NCI-H748 treated with DMSO at 0.1 percent for 48 hours (cell line): ENCODE measurements at places on chromosomes 1 and 21.
A peak's percentile ranks its signal among the peaks of the same experiment; 100 is the strongest.

DNA sequence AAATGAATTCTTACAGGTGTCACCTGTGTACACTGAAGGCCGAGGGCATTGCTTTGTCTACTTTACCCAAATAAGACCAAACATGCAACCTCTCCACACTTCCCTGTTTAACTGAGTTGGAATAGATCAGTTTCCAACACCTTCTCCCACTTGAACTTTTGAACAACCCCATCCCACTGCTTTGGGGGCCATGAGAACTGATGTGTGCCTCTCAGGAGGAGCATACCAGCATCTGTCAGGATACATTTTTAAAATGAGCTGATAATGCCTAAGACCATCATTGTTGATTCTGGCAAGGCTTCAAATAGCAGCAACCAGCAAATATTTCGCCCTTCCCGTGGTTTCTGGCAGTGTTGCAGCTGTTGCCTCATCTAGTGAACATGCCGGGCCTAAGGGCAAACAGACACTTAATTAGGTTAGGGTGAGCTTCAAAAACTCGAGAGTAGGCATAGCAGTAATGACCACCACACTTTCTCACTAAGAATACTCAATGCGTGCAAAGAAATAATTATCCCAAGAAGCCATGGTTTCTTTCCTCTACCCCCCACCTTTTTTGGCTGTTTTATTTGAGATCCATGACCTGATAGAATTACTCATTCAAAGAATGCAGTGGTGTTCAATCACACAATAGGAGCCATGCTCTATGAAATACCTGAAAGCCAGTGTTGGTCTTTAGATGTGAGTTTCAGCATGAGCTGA is 63.7 kb downstream of the MAP10 start:
- DNase-seq: no peak

DNA sequence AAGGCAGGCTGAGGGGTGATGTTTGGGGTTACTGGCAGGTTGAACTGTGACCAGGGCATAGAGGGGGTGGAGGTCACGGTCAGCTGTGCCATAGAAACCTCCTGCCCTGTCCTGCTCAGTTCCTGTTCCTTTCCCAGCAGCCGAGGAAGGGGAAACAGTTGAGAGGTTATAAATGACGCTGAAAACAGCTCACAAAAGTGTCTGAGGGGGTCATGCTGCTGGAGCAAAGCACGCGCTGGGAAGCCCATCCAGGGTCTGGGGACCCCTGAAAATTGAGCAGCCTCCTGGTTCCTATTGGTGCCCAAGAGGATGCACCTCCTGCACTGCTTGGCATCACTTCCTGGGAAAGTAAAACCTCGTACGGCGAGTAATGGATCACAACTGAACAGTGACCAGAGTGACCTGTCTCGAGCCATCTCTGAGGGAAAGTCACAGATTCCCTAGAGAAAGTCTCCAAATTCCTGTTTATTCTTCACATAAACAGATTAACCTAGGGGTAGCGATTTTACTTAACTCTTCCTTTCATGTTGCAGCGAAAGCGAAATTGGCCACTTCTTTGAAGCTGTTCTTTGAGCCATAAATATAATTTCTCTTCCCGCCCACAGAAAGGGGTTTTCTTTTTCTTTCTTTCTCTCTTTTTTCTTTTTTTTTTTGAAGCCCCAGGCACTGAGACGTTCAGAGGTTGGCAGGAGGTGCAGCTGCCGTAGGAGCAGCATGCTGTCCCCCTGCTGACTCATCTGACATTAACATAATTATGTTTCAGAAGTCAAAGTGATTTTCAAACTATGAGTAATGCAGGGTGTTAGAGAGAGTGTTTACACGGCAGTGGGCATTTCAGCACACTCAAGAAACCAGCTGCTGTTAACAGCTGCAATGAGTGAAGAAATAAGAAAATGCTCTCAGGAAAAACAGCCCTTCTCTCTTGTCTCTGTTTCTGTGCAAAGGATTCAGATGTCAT is 41.8 kb upstream of the ATF3 start:
- peak; percentile 42 for DNase-seq

GRCh38 chr1:42936309-42937078 is 22.2 kb downstream of the SLC2A1 start:
- no peak for DNase-seq

- no peak for DNase-seq
These were observed 114.3 kb upstream of the GRIK3 start for GRCh38 chr1:37148663-37149062.

DNA sequence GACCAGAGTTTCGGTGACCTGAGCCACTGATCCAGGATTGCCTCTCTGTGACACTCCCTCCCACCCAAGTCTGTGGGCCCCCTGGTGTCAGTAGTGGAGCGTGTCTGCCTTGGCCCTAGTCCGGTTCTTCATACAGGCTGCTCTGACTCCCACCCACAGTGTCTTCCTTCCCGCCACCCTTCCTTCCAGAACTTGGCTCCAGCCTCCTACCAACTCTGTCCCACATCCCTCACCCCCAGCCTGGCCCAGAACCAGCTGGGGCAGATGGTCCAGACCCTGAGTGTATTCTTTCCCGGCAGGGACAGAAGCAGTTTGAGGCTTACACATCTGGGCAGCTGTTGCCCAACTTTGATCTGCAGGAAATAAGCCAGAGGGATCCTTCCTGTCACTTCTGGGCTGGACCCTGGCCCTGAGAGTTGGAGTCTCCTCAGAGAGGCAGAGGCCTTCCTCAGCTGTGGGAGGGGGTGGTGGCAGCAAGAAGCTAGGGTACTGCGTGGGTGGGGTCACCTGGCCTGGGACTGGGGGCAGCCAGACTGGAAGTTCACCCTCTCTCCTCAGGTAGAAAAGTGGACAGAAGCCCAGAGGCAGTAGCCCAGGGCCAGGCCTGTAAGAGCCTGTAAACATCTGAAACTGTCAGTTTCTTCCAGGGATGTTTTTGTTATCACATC is 43.1 kb upstream of the EPS8L3 start:
- no peak for DNase-seq

- no peak for DNase-seq
These were observed 73.5 kb upstream of the RUNX3 start for GRCh38 chr1:25003457-25004190.

DNA sequence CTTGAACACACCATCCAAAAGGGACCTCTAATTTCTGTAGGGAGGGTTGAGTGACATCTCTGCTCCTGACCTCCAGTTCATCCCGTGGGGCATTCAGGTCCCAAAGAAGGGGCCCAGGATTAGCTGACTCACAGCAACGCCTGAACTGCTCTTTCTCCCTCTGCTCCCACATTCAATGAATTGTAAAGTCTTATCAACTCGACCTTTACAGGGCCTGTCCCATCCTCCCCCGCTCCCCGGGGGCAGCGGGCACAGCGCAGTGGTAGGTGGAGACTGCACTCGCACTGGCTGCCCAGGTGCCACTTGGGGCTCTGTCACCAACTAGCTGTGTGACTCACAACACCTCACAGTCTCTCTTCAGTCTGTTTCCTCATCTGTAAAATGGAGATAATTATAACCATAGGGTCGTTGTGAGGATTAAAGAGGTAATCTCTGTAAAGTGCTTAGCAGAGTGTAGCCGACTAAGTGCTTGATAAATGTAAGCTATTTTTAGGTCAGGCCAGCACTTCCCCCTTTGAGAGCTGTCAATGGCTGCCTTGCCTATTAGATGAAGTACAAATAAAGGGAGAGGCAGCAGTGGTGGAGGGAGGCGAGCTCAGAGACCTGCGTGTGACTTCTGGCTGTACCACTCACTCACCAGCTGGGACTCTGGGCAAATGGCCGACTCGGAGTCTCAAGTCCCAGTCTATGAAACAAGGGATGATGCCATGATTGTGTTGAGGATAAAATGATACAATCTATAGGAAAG is 637 bp upstream of the MYBPHL start:
- DNase-seq: no peak

DNA sequence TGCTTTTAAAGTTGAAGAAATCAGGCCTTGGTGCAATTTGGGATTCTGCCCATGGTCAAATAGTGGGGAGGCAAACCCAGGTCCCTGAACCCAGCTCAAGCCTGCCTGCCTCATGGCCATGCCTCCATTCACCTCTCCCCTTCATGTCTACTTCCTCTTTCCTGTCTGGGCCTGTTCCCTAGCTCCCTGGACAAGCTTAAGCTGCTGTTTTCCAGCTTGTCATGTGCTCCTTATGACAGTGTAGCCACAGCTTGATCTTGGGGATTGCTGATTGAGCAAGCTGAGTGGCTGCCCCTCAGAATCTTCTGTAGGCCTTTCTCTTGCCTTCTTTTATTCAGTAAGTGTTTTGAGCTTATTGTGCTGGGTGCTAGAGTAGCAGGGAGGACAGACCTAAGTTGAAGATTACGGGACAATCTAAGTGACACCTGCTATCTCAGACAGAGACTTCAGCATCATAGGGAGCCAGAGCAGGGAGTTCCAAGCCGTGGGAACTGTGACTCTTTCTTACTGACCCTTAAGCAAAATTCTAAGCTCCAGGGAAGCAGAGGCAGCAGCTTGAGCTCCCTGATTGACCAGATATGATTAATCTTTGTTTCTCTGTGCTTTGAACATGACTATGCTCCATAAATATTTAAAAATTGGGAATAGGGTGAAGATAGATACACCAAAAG is 520 bp upstream of the MR1 start:
- DNase-seq: no peak

DNA sequence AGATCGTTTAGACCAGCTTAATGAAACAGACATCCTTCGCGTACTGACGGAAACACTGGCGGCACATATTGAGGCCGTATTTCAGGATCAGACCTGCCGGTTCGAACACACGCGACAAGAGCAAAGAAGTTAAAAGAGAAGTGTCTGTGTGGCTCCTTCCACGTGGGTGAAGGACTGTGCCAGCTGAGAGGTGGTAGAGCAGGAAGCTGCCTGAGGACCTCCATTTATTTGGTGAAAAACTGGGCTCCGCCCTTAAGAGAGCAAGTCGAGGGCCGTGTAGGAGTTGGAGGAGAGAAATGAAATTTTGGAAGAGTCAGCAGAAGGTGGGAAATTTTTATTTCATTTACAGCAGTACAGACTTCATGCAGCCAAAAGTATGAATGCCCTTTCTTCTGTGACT is 38.8 kb upstream of the ADORA3 start:
- no peak for DNase-seq

DNA sequence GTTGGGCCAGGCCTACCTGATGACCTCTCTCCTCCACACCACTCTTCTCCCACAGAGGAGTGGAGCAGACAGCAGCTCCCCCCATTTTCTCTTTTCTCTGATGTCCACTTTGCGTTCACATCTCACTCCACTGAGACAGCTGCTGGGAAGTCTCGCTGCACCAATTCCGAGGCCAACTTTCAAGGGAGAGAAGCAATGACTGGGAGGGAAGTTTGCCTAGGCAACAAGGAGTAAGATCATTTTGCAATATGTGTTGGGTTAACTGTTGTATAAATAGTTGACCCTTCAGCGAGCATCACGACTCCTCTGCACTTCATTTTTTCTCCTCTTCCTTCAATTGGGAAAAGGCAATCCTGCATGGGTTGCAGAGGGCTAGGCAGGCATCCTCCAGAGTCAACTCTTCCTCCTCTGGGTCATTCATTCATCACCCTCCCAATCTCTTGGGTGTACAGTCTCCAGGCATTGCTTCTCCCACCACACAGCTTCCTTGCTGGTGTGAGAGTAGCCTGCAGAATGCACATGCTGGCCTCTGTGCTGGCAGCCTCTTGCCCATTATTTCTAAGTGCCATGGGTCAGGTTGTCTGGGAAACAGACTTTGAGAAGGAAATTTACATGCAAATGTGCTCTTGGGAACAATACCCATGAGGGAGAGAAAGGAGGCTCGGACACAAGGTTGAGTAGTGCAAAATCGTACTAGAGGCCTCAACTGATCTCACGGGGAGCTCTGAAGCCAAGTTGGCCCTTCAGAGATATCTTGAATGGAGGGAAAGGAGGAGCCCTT is 75.8 kb upstream of the BCAR3 start:
- no peak for DNase-seq

- no peak for DNase-seq
These were observed 347.2 kb downstream of the MATN1 start for GRCh38 chr1:30376054-30376697.

DNA sequence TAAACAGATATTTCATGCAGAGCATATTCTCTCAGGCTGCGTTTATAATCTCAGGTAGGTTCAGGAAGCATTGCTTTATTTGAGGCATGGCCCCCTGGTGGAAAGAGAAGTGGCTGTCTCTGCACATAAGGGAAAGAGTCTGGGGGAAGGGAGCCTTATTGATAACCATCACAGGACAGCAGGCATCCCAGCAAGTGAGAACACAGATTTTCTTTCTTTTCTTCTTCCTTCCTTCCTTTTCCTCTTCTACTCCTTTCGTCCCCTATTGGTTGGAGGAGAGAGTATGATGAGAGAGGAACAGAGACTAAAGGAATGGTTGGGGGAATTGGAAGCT is 21.9 kb downstream of the TSNAX start:
- no peak for DNase-seq

DNA sequence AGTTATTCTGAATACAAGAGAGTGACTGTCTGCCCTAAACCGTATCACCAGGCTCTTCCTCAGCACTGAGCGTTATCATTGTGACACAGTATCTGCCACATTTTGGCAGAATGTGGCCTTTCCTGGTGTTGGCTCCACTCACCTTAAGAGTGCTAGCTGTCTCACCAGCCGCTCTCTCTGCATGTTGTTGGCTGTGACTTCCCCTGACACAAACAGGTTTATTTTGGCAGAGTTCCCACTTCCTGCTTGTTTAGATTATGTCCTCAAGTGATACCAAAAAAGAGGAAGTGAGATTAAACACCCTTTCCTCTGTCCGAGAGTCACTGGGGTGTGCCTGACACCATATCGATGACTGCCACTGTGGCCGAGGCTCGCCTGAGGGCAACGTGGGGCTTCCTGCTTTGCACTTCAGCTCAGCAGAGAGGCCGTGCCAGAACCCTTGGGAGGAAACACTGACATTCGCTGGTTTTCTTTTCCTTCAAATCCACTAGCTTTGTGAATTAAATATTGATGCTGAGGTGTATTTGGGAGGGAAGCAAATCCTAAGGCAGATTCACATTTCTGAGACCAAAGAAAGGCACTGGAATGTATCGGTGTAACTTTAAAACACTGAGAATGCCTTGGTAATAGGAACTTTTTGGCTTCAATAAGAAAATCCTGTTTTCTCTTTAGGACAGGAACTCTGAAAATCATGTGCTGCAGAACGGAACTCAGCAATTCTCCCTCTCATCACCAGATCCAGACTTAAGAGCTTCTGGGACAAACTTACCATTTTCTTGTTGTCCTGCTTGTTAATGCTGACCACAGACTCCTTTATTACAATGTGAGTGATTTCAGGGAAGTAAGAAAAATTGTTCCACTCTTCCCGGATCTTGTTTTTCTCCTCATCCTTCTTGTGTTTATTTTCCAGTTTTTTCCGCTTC is 102.1 kb downstream of the JAK1 start:
- peak; percentile 12 for DNase-seq

GRCh38 chr1:19400192-19400611 is 85.1 kb downstream of the CAPZB start:
- DNase-seq: no peak

- DNase-seq: no peak
These were observed 181.9 kb downstream of the ZSCAN20 start for GRCh38 chr1:33654267-33654834.

GRCh38 chr1:2416403-2416802 is 4.0 kb upstream of the PEX10 start:
- DNase-seq: no peak

GRCh38 chr1:186750257-186750656 is 70.0 kb upstream of the PTGS2 start:
- DNase-seq: no peak

GRCh38 chr1:225746361-225747179 is 31.1 kb upstream of the SRP9 start:
- no peak for DNase-seq

GRCh38 chr1:220827445-220828178 is 40.9 kb downstream of the MTARC1 start:
- DNase-seq: no peak
